ENCODE measurements at places on chromosomes 13 and 19.

GRCh38 chr19:6500837-6501739 lies 1.0 kb downstream of the TUBB4A start:
- DNase-seq: no peak

- no peak for DNase-seq
Observed at GRCh38 chr13:77554069-77554468, 18.6 kb downstream of the SCEL start.

GRCh38 chr19:57935731-57936130 lies 529 bp upstream of the ZNF418 start:
- DNase-seq: no peak

DNA sequence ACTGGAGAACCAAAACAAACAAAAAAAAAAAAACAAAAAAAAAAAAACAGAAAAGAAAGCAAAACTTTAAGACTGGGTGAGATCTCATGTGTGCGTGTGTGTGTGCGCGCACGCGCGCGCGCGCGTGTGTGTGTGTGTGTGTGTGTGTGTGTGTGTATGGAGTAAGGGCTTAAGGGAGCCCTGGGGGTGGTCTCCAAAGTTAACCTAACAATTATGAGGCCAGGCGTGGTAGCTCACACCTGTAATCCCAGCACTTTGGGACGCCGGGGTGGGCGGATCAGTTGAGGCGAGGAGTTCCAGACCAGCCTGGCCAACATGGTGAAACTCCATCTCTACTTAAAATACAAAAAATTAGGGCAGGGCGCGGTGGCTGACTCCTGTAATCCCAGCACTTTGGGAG lies 46.7 kb downstream of the CYP4F22 start:
- no peak for DNase-seq

GRCh38 chr13:109963960-109964563 lies 177.7 kb upstream of the IRS2 start:
- DNase-seq: no peak

GRCh38 chr19:38773469-38774177 lies at the start of gene LGALS7:
LGALS7 (minus strand) TSS chr19:38773517; CDS start chr19:38773492, 25 bp downstream.
- no peak for DNase-seq

DNA sequence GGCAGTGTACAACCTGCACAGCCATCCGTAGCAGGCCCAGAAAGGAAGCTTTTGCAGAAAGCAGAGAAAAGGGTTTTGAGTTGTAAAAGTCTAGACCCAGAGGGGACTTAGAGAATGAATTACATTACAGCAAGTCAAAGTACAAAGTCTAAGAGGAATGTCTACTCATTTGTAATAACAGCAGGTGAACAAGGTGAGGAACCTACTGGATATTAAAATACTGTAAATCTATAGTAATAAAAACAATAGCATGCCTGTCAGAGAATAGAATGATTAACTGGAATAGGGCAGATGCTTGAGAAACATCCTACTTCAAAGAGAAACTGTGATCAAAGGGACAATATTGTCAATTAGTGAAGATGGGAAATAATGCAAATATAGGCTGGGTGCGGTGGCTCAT lies 18.3 kb upstream of the ZNF414 start:
- DNase-seq: no peak

DNA sequence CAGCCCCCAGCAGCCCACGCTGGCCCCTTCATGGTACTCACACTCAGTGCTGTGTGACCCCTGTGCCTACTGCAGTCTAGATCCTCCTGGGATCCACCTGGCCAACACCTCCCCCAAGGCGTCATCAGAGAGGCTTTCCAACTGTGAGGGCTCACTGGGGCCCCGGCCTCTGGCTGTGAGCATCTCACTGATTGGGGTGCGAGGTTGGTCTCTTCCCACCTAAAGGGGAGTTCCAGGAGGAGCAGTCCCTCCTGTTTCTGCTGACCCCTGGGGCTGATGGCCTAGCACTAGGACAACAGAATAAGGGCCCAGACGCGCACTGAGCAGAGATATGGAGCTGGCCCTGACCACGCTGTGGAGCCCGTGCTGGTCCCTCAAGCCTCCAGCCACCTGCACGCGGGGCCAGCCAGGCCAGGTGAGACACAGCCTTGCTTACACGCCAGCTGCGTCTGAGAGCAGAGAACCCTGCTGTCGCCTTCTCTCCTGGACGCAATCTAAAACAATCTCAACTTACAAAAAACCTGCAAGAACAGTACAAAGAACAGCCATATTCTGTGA lies 32.2 kb downstream of the ELL start:
- no peak for DNase-seq

All from activated CD4-positive, alpha-beta T cell treated with anti-CD3 and anti-CD28 coated beads, Interleukin-2, amount 10 ng/mL, durations not matched to agents 7 days and 5 days (primary cell).